ENCODE measurements at places on chromosomes 16 and 17.

DNA sequence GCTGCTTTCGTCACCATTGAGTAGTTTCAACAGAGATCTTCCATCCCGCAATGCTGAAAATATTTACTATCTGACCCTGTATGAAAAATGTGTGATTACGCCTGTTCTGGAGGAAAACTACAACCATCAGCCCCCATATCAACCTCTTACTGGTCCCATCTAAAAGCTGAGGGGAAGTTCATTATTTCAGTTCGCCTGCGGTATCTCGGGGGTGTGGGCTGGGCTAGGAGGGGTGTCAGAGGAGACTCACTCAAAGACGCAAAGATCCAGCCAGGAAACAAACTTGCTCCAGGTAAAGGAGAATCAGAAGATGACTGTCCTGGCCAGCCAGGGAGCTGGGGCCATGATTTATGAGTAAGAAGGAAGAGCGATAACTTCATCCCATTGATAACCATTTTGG is 13.7 kb downstream of the CACNG1 start:
- DNase-seq, result no peak

GRCh38 chr17:5220074-5220473 is 14.6 kb downstream of the SCIMP start:
- DNase-seq, result no peak

GRCh38 chr16:381789-382717 is at the start of gene PGAP6:
Gene PGAP6 (minus strand): TSS chr16:381978. CDS start chr16:381821, 157 bp downstream.
- peak; percentile 74 for DNase-seq

GRCh38 chr16:3832668-3833067 is 47.8 kb downstream of the CREBBP start:
- no peak for DNase-seq

DNA sequence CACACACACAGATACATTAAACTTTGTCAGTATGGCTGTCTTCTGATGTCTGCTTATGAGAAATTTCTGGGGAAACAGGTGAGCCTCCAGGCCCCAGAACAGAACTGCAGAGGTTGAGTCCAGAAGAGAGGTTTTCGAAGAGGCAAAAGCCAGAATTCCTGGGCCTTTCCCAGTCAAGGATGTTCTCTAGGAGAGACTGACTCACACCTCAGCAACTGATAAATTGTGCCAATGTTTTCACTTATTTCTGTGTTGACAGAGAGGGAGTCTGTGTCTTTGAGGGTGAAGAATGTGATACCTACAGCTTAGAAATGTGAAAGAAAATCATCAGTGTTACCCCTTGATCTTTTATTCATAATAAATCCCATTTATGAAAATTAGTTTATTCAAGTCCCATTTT is 30.3 kb downstream of the LDHD start:
- DNase-seq, result no peak

GRCh38 chr16:55274391-55274790 is 49.6 kb upstream of the IRX6 start:
- no peak for DNase-seq

DNA sequence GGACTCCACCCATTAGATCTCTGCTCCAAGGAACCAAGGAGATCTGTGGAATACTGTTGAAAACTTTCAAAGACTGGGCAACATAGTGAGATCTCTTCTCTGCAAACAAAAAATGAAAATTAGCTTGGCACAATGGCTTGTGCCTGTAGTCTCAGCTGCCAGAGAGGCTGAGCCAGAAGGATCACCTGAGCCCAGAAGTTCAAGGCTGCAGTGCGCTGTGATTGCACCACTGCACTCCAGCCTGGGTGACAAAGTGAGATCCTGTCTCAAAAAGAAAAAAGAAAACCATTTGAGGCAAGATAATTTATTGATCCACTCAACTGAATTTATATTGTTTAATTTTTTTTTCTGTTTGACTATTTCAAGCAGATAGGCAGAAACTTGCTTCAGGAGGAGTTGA is 54.8 kb downstream of the CHD9NB start:
- DNase-seq, result no peak

- no peak for DNase-seq
Observed at GRCh38 chr16:49704586-49705155, 151.2 kb downstream of the ZNF423 start.

All from femur (tissue), 1 donor.